ENCODE measurements at places on chromosomes 6 and 20.

- DNase-seq, result no peak
Measured at GRCh38 chr20:54772893-54773642, 297.7 kb downstream of the DOK5 start.

DNA sequence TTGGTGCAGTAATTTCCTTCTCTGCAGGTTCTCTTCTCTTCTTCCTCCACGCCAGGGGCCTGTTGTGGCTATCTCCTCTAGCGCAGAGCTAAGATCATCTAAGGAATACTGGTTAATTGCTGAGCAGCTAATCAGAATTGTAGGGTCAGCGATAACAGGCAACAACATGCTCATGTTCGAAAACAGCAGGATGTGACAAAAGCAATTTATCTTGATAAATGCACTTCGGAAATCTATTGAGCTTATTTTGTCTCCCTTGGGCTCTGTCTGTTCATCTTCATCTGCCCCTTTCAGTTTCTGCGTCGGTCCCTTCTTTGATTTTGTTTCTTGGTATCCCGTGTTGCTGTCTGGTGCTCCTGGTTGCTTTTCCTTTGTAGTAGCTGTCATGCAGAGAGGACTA lies 67.3 kb upstream of the MAP3K7 start:
- no peak for DNase-seq

GRCh38 chr6:160116411-160116810 lies 5.2 kb upstream of the SLC22A1 start:
- DNase-seq, result no peak

- DNase-seq, result no peak
Measured at GRCh38 chr6:109075934-109076333, 18.7 kb downstream of the SESN1 start.

DNA sequence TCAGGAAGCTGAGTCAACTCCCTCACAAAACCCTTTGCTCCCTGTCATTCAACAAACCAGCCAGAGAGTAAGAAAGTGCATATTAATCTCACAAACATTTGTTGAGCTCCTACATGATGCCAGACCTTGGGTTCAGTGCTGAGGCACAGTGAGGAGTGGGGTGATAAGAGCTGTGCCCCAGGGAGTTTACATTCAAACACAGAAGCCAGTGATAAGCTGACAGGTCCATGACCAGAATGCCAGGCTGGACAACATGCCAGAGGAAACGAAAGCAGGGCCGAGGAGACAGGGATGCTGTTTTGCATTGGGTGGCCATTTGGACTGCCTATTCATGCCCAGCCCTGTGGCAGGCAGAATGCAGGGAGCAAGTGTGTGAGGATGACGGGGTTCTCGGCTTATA lies 76.7 kb downstream of the LRFN2 start:
- no peak for DNase-seq

- DNase-seq, result no peak
Measured at GRCh38 chr20:21048841-21049273, 57.3 kb downstream of the LINC00237 start.

- DNase-seq, result no peak
Measured at GRCh38 chr20:25865715-25866656, 169.3 kb upstream of the ZNF337 start.

GRCh38 chr20:31719644-31720485 lies 2.8 kb downstream of the BCL2L1 start:
- no peak for DNase-seq

- DNase-seq, result no peak
Measured at GRCh38 chr6:25017932-25018567, 82.3 kb upstream of the RIPOR2 start.

DNA sequence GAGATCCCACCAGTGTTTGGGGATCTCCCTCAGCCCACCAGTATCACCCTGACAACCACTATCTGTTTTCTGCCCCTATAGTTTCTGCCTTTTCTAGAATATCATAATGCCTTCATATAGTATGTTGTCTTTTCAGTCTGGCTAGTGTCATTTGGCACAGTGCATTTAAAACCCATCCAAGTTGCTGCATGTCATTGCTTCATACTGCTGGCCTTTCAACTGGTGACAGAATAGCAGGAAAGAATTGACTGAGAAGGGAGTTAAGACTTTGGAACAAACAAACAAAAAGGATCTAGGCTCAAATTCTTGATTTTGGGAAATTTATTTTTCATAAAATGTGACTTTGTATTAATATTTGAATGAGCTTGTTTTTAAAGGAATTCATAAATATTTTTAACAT lies 4.5 kb downstream of the LMBRD1 start:
- no peak for DNase-seq

DNA sequence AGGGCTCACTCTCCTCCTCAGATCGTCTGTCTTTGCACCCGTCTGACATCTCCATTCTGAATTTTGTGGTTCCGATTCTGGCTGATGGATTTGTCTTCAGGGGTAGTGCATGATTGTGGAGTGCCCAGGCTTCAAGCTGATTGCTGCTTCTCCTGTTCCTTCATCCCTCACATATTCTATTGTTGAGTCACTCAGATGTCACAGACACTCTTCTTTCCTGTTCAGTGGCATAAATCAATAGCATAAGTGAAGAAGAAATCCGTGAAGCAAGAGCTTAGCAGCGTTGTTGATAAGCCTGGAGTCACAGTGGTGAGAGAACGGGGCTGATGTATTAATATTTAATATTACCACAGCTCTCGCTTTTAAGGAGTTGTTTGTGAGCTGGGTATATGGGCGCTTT lies 152.5 kb downstream of the MTHFD1L start:
- no peak for DNase-seq

DNA sequence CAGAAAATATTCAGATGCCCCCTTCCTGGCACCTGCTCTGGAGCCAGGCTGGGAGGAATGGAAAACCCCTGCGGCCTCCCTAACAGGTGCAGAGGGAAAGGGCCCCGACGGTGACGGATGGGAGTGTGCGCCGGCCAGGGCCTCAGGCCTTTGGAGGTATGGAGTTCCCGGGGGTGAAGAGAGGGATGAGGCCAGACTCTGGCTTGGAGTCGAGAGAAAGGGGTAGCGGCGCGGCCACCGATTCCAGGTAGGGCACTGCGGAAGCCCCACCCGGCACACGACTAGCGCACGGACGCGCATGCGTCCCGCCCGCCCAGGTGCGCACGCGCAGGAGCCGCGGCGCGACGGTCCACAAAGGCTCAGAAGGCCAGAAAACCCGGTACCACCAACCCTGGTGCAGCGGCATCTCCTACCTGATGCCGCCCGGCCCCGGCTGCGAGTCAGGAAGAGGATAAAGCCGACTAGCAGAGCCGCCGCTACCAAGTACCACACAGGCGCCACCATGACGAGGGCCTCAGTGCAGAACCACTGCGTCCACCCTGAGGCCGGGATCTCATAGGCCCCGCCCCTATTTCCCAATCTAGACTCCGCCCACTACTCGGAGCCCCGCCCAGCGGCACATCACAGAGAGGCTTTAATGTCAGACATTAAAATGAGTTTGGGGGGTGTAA lies at the start of gene DDRGK1:
DDRGK1 (minus strand) TSS at position 559 of the 671 bp plus-strand sequence; CDS start at position 504, 55 bp downstream.
- DNase-seq, result no peak

DNA sequence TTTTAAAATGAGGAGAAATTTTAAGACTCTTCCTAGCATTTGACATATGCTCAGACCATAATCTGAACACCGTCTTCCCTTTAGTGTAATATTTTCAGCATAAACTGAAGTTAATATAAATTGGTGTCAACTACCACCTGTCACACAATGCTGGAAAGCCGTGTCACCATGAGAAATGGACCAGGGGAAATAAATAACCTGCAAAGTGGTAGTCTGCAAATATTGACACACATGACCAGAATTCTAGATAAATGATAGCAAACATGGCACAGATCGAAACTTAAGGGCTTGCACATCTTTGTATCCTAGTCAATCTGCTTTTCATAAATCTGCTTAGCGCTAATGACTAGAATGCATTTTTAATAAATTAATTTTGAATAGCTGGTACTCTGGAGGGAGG lies 191.9 kb downstream of the CD83 start:
- no peak for DNase-seq

DNA sequence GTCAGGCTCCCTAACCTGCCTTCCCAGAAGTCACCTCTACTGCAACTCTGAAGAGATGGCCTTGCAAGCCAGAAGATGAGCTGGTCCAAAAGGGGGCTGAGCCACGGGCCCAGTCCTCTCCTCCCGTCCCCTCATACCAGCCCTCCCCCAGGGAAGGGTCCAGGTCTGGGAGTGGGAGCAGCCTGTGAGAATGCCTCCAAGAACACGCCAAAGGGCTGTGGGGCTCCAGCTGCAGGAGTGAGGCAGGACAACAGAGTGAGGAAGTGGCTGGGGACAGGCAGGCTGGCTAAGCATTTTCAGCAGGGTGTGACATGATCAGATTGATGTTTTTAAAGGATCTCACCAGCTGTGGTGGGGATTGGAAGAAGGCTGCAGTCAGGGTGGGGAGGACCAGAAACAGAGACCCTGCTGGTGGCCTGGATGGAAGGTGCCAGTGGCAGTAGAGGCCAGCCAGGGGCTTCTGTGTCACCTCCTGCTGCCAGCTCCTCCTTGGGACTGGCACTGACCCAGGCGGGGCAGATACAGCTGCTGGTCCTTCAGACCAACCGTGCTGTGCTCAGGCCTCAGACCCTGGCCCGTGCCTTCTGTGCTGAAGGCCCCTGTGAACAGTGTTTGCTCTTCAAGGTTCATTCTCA lies 257.6 kb downstream of the NRN1 start:
- DNase-seq, result no peak

- DNase-seq, result no peak
Measured at GRCh38 chr20:2293486-2293885, 2.3 kb upstream of the TGM3 start.
